ENCODE measurements at places on chromosomes 13 and 19. TPM values are rescaled to one million over a fixed set of nuclear protein-coding genes. Genes with fewer than 3 reads are reported as not detected.

Gene ZNF135
- total RNA-seq: not detected

Gene CYP2F1
- total RNA-seq: not detected

Gene TMEM238
- total RNA-seq: 10.6 TPM

Gene CACNA1A
- total RNA-seq: 0.27 TPM

DNA sequence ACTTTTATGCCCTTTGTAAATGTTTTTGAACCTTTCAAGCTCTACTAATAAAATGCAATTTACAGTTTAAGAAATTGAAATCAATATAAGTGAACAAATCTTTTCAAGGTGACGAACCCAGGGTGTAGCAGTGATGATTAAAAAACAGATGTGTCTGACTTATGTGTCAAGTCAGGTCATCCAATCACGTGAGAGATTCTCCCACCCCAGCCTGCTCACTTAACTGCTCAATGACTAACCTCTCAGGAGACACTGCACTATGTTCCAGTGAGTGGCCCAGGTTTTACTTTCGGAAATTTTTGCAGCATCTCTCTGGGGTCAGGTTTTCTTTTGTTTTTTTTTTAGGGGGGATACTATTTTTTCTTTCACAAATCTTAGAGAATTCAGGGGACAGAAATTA lies 60.7 kb downstream of the ZNF429 start:
- H3K27me3 ChIP-seq: no peaks in the 10 kb centered on the region
- DNase-seq: no peak
- peaks cover 5% of the 10 kb centered on the region for H3K36me3 ChIP-seq
- no peak overlapping the region for H3K27ac ChIP-seq
- H3K4me1 ChIP-seq: no peaks in the 10 kb centered on the region
- H3K4me3 ChIP-seq: no peak overlapping the region

DNA sequence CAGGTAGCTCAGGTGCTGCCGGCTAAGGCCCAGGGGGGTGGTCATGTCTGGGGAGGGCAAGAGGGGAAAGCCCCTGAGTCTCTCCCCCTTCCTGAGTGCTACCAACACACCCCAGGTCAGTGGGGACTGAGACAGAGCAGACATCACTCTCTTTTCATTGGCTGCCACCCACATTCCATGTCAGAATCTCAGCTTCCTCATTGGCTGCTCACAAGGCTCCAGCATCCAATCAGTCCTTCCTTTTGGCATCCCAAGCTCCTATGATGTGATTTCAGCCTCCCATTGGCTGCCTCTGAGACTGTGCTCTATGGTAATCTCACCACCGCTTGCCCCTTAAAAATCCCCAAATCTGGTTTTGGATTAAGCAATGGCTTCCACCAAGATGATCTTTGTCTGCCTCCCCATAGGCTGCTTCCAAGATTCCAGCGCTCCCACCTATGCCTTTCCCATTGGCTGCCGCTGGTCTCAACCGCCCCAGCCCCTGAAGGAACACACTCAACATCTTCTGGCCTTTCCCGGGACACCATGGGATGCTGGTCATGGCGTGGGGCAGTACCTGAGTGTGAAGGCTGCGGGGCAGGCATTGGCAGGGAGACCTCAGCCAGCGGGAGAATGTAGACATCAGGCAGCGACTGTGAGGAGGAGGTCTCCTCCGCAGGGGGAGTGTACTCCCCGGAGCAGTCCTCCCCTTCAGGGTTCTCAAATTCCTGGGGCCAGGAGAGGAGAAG lies 2.0 kb downstream of the LMTK3 start:
- no peaks in the 10 kb centered on the region for H3K36me3 ChIP-seq
- H3K27me3 ChIP-seq: no peaks in the 10 kb centered on the region
- H3K4me1 ChIP-seq: no peaks in the 10 kb centered on the region
